Skeletal muscle cell (primary cell): ENCODE measurements at places on chromosomes 6 and 20.

DNA sequence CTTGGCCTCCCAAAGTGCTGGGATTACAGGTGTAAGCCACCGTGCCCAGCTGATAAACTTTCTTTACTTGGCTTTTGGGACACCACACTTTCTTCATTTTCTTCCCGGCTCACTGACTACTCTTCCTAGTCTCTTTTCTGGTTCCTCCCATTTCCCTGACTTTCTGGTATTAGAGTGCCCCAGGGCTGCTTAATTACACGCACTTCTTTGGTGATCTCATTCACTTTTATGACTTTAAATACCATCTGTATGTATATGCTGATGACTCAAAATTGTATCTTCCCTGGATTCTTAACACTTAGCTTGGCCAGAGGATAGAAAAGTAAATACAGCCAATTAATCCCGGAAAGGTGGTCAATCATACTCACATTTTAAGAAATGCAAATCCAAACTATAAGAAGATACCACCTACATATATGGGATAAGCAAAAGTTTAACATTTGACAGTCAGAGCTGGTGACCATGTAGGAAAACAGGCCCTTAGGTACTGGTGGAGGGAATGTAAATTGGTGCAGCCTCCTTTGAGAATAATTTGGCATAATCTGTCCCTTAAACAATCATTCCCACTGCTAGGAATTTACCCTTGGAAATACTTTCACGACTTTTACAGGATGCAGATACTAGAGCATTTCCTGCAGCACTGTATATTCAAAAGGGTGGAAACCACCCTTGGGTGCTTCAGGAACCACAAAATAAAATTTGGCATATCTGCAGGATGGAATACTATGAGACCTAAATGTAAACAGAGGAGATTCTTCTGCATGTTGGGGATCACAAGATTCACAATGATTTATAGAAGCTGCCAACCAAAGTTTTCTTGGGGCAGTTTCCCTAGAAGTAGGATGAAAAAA is 9.4 kb upstream of the NANP start:
- no peak for DNase-seq

DNA sequence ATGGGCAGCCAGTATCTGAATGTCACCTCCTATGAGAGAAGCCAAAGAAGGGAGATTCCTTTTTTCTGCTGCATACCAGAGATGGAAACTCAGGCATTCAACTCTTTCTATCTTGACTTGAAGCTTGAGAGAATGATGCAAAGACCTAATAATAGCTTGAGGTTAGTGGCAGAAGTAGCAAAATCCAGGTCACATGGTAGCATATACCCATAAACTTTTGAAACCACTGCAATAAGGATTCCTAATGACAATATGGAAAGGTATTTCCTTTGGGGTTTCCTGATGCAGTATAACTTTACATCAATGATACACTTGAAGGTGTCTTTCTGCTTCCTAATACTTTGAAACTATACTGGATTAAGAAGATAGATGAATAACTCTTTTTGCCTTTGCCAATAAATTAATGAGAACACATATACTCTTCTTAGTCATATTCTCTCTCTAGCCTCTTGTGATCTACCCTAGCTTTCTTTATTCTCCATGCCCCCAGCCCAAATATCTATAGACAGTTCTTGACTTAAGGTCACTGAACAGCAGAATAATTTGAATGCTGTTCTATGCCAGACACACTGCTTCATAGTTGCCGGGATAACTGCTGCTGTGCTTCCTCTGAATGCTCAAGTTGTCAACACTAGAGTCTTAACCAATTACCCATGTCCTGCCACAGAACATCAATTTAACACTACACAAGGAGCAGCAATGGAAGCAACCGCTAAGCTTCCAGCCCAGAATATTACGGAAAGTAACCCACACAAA is 155.5 kb upstream of the SIM1 start:
- DNase-seq = peak; percentile 67

DNA sequence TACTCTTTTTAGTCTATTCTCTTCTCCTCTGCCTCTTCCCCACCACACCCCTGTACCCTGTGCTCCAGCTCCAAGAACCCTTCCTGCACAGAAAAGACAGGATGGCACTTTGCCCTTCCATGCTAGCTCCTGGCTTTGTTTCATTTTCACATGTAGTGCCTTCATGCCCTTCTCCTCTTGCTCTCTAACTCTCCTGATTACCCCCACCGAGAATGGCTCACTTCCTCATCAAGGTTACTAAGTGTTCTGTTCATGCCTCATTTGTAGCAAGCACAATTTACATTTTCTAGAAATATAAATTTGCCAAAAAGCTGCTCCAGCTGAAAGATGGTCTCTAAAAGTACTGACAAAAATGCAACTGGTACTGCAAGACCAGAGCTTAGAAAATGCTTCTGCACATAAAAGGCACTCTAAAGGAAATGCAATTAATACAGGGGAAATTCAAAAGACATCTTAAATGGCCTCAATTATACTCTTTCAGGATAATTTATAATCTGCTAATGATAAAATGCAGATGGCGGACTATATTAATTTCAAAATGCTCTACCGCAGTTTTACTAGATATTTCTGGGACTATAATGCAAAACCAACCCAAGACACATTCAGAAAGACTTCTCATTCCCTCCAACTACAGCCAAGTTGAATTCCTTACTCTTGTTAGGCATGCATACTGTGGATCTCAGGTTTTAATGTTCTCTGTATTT is 570.2 kb downstream of the PRKN start:
- DNase-seq = no peak

- no peak for DNase-seq
These were observed 108.1 kb downstream of the RNF144B start for GRCh38 chr6:18495236-18495635.

DNA sequence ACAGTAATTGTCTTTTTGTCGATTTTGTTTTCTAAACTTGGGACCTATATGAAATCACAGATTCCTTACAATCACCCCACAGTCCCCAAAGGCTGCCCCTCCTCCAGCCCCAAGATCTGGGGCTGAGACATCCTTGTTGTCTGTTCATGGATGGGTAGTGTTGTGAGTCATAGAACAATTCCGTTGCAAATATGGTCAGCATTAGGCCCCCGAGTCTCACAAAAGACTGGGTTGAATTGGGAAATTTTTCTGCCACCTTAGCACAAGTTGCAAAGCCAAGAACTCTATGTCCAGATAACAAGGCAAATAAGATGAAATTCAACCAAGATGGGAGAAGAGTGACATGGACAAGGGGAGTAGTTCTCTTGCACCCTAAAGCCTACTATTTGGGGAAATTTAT is 10.5 kb upstream of the TAB2 start:
- DNase-seq = peak; percentile 47

- DNase-seq = no peak
These were observed 14.4 kb downstream of the SLC22A3 start for GRCh38 chr6:160362556-160362955.

DNA sequence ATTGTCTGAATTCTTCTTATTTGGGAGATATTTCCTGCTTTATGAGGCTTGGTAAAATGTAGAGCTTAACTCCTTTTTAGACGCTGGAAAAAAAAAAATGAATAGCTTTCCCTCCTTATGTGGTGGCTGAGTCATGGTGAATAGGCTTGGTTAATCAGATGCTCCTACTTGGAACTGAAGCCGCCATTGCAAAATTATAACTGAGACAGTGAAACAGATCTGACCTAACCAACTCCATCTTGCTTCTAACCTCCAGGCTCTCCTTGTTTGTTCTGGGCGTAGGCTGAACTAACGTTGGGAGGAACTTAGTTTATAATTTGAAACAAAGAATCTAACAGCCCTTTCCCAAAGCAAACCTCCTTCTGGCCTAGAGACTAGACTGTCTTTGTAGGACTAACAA is 43.2 kb upstream of the PLCB4 start:
- DNase-seq = peak; percentile 57

DNA sequence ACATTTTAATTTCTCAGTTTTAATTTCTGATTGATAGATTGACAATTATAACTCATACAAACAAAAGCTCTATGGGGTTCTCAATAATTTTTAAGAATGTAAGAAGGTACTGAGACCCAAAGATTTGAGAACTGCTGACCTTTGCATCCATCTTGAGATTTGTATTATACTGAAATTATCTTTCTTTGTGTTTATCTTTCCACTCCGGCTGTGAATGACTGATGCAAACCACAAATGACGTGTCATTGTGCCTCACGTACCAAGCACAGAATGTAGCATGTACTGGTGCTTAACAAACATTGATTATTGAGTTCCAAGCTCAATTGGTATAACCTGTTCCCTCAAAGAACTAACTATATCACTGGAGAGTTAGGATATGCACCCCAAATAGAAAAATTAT is 152.1 kb upstream of the SMLR1 start:
- DNase-seq = no peak

DNA sequence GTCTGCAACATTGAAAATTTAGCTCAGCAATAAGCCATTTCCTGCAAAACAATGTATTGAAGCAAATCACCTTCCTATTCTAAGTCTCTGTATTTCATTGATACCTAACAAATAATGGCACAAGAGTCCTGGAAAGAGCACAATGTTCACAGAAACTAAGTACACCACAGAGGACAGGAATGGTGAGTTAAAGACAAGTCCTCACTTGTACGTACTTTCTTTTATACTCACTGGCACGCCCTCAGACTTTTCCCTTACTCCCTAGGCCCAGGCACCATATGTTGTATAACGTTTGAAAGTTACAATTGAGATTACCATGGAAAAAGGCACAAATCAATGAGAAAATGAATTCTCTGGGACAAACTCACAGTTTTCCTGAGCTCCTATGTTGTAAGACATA is 683.0 kb upstream of the MANEA start:
- no peak for DNase-seq
